ENCODE measurements at places on chromosomes 11 and 22.
A peak's percentile ranks its signal among the peaks of the same experiment; 100 is the strongest.

DNA sequence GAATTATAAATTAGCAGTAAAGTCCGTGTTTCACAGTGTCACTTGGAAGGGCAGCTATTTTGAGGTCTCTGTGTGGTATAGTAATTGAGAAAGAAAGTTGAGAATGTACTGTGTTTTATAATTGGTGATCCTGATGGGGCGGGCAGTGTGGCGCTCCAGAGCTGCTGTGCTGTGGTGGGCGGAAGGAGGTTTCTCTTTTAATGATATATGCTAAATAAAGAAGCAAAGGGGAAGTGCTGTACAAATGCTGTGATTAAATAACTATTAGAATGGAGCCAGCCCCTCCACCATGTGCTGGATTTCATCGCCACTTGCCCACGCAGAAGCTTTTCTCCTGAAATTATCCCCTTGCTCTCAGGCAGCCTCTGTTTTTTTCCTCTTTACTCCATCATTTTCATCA is 24.6 kb downstream of the ATXN10 start:
- DNase-seq: no peak

DNA sequence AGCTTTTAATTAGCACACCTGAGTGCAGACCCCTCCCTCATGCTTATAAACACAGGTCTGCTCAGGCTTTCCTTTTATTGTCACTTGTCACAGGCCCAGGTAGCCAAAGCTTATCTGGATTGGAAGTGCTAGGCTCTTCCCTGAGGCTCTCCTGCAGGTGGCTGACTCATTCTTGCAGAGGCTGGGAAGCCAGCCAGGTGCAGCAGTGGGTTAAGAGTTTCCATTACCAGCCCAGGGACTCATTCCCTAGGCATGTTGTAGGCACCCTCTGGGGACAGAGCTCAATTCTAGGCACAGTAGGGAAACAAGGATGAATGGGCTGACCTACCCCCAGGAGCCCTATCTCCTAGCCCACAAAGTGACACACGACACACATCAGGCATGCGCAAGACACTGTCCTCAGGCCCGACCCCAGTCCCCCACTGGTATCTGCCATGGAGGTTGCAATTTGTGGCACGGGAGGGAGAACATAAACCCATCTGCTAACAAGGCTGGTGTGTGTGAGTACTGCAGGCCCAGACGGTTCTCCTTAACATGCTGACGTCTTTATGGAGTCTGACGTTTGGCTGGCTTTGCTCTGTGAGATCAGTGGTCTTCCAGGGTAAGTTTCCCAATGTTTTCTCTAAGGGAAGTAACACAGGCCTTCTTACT is 94.2 kb downstream of the ABTB2 start:
- no peak for DNase-seq

DNA sequence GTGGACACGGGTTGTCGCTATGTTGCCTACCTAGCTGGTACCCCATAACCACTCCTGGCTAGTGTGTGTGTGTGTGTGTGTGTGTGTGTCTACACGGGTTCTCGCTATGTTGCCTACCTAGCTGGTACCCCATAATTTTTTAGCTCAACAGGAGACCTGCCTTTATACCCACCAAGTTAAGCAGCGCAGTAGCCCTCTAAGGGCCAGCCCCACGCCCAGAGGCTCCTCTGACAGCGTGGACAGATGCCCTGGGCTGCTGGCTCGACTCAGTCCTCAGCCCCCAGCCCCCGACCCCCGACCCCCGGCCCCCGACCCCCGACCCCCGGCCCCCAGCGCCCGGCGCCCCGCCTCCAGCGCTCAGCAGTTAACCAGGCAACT is 351 bp upstream of the AKIP1 start:
- DNase-seq: no peak

DNA sequence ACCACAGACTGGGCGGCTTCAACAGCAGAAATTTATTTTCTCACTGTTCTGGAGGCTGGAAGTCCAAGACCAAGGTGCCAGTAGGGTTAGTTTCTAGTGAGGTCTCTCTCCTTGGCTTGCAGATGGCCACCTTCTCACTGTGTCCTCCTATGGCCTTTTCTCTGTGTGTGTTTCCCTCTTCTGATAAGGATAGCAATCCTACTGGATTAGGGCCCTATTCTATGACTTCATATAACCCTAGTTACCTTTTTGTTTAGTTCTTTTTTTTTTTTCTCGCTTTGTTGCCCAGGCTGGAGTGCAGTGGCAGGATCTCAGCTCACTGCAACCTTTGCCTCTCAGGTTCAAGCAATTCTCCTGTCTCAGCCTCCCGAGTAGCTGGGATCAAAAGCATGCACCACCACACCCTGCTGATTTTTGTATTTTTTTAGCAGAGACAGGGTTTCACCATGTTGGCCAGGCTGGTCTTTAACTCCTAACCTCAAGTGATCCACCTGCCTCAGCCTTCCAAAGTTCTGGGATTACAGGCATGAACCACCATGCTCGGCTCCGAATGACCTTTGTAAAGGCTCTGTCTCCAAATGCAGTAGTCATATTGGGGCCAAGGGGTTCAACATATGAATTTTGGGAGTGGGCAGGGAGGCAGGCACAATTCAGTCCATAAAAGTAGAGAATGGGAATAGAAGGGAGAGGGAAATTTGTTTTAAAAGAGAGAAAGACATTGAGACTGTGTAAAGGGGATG is 25.5 kb upstream of the NNMT start:
- no peak for DNase-seq

DNA sequence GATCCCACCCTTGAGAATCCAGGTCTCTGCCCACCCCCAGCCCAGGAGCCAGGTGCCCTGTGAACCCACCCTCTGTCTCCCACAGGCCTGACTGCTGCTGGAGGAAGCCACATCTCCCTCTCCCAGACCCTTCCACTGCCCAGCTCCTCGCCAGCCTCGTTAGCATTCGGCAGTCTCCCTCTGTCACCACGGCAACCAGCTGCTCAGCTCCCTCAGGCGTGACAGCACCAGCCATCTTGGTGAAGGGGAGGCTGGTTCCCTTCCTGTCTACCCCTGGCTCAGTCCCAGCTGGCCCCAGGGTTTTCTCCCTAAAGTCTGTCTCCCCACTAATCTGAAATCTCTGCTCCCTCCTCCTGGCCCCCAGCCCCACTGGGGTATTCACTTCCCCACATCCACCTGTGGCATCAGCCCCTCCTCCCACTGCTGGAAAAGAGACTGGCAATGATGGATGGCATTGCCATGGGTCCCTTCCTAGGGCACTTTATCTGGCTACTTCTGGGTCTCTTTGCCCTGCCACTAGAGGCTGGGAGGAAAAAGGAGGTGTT is 28.1 kb downstream of the NRXN2 start:
- no peak for DNase-seq

GRCh38 chr22:25853078-25853477 is 111.1 kb downstream of the MYO18B start:
- DNase-seq: no peak

DNA sequence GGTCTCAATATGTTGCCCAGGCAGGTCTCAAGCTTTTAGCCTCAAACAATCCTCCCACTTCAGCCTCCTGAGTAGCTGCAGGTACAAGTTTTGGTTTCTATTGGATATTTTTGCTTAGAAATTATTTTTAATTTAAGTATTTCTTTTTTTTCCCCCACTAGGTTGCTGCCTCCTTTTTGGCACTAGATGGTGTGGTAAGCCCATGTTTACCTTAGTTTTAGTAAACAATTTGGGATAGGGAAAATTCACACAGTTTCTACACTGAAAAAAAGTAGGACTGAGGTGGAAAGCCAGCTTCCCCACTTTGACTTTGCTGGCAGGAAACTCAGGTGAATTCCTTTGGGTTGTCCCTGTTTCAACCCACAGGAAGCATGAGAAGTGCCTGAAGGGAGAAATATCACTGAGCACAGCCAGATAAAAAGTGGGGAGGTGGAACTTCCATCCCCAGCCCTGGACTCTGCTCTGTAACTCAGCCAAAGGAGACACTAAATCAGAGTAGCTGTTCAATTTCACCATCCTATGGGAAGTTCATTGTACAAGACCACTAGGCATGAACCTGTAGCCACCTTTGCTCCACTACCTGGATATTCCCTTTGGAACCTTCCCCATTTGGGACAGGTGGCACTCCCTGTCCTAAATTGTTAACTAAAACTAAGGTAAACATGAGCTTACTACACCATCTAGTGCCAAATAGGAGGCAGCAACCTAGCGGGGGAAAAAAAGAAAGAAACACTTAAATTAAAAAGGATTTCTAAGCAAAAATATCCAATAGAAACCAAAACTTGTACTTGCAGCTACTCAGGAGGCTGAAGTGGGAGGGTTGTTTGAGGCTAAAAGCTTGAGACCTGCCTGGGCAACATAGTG is 154.4 kb upstream of the FAT3 start:
- no peak for DNase-seq

DNA sequence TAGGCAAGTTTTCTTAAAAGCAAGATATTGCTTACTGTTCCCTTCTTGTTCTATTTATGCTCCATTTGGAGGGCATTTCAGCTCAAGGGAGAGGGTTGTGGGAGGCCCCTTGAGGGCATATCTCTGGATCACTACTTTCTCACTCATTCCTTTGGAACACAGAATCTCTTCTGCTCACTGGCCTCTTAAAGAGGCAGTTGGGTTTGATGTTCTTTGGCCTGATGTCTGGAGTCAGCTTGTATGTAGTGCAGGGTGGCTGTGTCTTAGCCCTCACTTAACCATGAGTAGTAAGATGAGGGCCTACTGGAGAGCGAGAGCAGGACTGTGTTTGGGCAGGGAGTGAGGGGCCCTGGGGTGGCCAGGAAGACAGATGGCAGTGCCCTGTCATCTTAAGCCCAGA is 3.6 kb downstream of the INCENP start:
- no peak for DNase-seq

- peak; percentile 84 for DNase-seq
These were observed 14.1 kb downstream of the C11orf24 start for GRCh38 chr11:68257477-68258362.

GRCh38 chr11:11510939-11511338 is 110.9 kb downstream of the GALNT18 start:
- no peak for DNase-seq
